Osteoblast (primary cell): ENCODE measurements at places on chromosomes 13 and 19. TPM values are rescaled to one million over a fixed set of nuclear protein-coding genes. Genes with fewer than 3 reads are reported as not detected.

Gene CRTC1
- total RNA-seq, result 3.8 and 4.0 TPM in 2 replicates

Gene NTN5
- total RNA-seq, result under 0.01 and 0.29 TPM in 2 replicates

Gene RNF225
- not detected in 2 replicates for total RNA-seq

Gene FZR1
- total RNA-seq, result 36.6 and 39.5 TPM in 2 replicates

Gene IGFL1
- total RNA-seq, result not detected in 2 replicates

Gene SHISA7
- not detected in 2 replicates for total RNA-seq

Gene TPRX1
- not detected in 2 replicates for total RNA-seq

Gene DNM2
- total RNA-seq, result 89.6 and 102 TPM in 2 replicates
